ENCODE measurements at places on chromosomes 11 and 22.

DNA sequence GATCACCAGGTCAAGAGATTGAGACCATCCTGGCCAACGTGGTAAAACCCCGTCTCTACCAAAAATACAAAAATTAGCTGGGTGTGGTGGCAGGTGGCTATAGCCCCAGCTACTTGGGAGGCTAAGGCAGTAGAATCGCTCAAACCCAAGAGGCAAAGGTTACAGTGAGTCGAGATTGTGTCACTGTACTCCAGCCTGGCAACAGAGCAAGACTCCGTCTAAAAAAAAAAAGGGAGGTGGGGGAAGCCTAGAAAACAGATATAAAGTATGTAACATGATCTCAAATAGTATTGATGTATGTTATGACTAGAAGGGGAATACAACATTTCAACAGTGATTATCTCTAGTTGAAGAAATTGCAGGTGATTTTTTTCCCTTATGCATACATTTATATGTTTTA is 61.4 kb downstream of the SLC1A2 start:
- DNase-seq, result no peak

- no peak for DNase-seq
Measured at GRCh38 chr11:116935089-116935488, 97.7 kb upstream of the APOA1 start.

- no peak for DNase-seq
Measured at GRCh38 chr22:26602127-26602526, 12.2 kb upstream of the TPST2 start.

GRCh38 chr11:131253656-131254151 is 116.7 kb upstream of the NTM start:
- DNase-seq, result no peak

- no peak for DNase-seq
Measured at GRCh38 chr22:37519268-37520195, at the start of gene CARD10. TSS of gene CARD10 (minus strand) at chr22:37519415. CDS start at chr22:37519200, 215 bp downstream.

GRCh38 chr11:8593935-8594909 is at the start of gene STK33:
TSS of gene STK33 (minus strand) at chr11:8594228. CDS start at chr11:8474905, 119,323 bp downstream.
- no peak for DNase-seq

DNA sequence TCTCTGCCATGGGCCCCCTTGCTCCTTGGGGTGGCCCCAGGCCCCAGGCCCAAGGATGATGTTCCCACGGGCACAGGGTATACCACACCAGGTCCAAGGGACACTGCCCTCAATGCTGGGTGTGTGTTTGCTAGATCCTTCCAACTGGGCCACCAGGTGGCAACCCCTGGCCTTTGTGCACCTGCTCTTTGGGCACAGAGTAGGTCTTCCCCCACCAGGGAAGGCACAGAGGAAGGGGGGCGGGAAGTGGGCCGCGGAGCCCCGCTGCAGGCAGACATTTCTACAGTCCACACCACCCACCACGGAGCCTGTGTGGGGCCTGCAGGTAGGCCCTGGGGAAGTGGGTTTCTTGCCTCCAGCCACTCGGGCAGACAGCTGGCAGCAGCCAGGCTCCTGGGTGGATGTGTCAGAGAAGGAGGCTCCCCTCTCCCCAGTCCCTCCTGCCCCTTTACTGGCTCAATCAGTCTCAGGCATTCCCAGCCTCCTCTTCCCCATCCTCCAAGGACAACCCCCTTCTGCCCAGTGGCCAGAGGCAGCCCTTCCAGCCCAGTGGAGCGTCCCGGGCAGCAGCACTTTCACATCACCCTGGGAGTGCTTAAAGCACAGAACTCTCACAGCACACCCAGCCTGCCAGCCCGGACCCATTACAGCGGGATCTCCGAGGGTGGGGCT is 21.6 kb downstream of the MAFF start:
- DNase-seq, result no peak

DNA sequence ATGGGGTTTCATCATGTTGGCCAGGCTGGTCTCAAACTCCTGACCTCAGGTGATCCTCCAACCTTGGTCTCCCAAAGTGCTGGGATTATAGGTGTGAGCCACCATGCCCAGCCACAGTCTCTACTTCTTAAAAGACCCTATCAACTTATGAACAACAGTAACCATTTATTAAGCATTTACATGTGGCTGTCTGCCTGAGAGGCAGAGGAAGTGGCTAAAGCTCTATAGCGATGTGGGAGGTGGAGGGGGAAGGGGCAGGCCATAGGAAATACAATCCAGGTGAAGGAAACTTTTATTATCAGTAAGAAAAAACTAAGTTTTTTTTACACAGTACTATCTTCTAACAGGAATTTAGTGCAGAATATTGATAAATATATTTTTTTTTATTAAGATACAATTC is 87.8 kb upstream of the PHOX2A start:
- DNase-seq, result no peak

- no peak for DNase-seq
Measured at GRCh38 chr11:2272228-2272945, 2.0 kb upstream of the ASCL2 start.

DNA sequence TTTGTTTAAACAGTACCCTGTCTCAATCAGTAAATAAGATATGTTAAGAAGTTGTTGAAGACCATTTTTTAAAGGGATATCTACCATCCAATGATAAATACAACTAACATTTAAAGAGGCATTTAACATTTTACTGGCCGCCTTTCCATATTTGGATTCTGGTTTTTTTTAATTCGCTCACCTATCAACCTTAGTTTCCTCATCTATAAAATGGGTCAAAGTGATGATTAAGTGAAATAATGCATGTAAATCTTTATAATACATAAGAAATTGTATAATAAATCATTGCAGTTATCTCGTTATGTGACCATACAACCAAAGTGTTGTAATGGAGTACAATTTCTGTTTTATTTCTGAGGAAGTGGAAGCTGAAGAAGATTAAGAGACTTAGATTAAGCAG is 17.7 kb upstream of the ATP5MG start:
- no peak for DNase-seq

- no peak for DNase-seq
Measured at GRCh38 chr11:86486261-86487030, 111.8 kb downstream of the CCDC81 start.

- no peak for DNase-seq
Measured at GRCh38 chr11:574632-575312, 1.5 kb upstream of the PHRF1 start.

- no peak for DNase-seq
Measured at GRCh38 chr22:19848298-19849224, 6.1 kb downstream of the GNB1L start.

- DNase-seq, result no peak
Measured at GRCh38 chr22:36968249-36968964, 50.8 kb downstream of the TST start.

DNA sequence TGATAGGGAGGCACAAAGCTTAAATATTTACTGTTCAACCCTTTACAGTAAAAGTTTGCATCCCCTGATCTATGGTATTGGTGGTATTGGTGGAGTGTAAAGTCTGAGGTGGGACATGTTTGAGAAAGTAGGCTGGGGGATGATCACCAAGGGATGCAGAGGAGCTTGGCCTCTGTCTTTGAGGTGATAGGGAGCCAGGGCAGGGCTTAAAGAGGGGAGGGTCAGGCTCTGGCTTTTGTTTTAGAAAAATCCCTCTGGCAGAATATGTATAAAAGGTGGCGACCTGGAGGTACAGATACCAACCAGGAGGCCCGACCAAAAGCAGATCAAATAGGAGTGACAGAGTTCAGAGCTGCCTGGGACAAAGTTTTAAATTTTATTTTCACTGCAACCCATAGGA is 59.0 kb downstream of the SWAP70 start:
- DNase-seq, result no peak

DNA sequence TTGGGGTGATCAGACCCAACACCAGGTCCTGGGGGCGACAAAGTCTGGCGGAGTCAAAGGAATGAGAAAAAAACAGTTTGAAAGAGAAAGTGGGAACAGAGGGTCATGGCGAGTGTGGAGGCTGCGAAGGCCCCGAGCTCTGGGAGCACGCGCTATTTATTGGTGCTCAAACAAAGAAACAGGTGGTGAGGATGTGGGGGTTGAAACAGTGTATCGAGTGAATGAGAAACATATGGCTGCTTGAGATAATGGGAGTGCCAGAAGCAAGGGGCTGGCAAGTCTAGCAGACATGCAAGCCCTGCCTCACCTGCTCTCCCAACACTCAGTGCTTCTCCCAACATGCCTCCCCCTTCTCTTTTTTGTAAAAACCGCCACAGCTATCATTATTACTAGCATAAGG is 7.8 kb upstream of the DUSP18 start:
- no peak for DNase-seq

GRCh38 chr11:44046182-44046581 is 1.6 kb upstream of the ACCSL start:
- no peak for DNase-seq

GRCh38 chr22:37922191-37922590 is 16.1 kb downstream of the MICALL1 start:
- DNase-seq, result no peak

GRCh38 chr22:40112595-40112994 is 65.1 kb upstream of the TNRC6B start:
- no peak for DNase-seq

GRCh38 chr11:128422576-128423370 is 164.6 kb downstream of the ETS1 start:
- DNase-seq, result peak; percentile 83

- no peak for DNase-seq
Measured at GRCh38 chr11:108093128-108093904, 28.1 kb upstream of the ACAT1 start.

GRCh38 chr11:68978626-68978930 is 2.2 kb downstream of the MRGPRD start:
- no peak for DNase-seq

GRCh38 chr11:8757047-8757446 is 74.5 kb downstream of the RPL27A start:
- DNase-seq, result no peak

DNA sequence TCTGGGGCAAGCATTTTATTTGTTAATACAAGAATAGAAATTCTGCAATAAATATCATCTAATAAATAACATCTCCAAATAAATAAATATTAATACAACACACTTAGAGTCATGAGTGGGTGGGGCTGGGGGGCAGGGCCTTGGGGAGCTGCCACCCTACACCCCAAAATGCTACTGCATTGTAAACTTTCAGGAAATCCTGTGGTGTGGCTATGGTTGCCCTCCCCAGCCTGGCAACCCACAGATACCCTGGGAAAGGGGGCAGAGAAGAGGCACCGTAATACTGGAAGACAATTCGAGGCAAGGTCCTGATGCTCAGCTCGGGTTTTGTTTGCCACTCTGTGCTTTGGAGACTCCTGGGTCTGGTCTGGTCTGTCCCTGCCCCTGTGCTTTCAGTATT is 9.2 kb downstream of the CLCF1 start:
- no peak for DNase-seq

- DNase-seq, result peak; percentile 9
Measured at GRCh38 chr11:1640076-1640946, 10.7 kb downstream of the KRTAP5-5 start.
